ENCODE measurements at places on chromosomes 2 and 18.

DNA sequence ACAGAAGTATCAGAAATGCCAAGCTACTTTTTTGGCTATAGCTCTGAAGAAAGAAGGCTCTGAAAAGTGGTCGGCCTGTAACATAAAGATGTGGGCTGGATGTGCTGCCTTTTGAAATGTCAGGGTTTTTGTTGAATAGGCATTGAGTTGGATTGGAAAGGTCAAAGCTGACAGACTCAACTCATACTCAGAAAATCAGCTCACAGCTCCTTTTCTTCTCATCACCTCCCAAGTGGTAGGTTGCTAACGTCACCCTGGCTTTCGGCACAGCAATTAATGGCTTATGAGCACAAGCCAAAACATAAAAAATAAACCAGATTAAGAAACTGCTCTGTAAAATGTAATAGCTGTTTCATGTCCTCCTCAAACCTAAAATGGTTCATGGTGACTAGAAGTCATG is 68.3 kb downstream of the KCNF1 start:
- DNase-seq: no peak

GRCh38 chr2:19494241-19494640 is 135.8 kb upstream of the OSR1 start:
- DNase-seq: no peak

- DNase-seq: no peak
Observed at GRCh38 chr18:68764016-68764415, 33.9 kb upstream of the CCDC102B start.

- no peak for DNase-seq
Observed at GRCh38 chr2:174522553-174522952, 35.7 kb upstream of the GPR155 start.

- no peak for DNase-seq
Observed at GRCh38 chr2:2827046-2827636, 496.1 kb upstream of the MYT1L start.
